ENCODE measurements at places on chromosomes 12 and 14.

GRCh38 chr14:73786636-73787485 lies 64.8 kb upstream of the PTGR2 start:
- peak; percentile 88 for DNase-seq

GRCh38 chr12:71160585-71160984 lies 2.8 kb upstream of the TSPAN8 start:
- no peak for DNase-seq

- no peak for DNase-seq
Measured at GRCh38 chr12:116288735-116289134, 11.2 kb upstream of the MED13L start.

GRCh38 chr14:51614707-51615106 lies 37.0 kb upstream of the FRMD6 start:
- DNase-seq: no peak

GRCh38 chr12:22951206-22951605 lies 326.2 kb downstream of the ETNK1 start:
- DNase-seq: no peak

- no peak for DNase-seq
Measured at GRCh38 chr14:102903889-102904512, 18.5 kb upstream of the AMN start.

- peak; percentile 74 for DNase-seq
Measured at GRCh38 chr12:44000309-44000952, 164.6 kb downstream of the TMEM117 start.

DNA sequence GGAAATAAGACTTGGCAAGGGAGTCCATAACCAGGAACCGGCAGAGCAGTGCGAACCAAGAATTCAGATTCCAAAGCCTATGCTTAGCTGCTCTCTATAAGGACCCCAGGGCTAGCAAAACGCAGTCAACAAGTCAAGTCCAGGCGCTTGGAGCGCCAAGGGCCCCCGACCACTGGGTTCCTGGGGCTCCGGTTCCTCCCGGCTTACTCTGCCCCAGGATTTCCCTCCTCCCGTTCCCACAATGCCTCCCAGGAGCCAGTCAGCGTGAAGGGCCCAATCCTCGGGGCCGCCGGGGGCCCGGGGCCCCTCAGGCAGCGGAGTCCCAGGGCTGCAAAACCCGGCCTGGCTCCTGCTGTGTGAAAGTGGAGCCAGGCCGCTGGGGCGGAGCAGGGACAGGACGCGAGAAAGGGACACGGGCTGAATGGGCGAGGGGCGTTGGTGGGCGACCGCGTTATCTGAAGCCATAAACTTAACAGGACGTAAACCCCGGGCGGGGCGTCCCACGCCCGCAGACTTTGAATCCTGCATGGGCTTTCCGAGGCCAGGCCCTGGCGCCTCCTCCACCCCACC lies 1.5 kb downstream of the KRT8 start:
- DNase-seq: no peak

DNA sequence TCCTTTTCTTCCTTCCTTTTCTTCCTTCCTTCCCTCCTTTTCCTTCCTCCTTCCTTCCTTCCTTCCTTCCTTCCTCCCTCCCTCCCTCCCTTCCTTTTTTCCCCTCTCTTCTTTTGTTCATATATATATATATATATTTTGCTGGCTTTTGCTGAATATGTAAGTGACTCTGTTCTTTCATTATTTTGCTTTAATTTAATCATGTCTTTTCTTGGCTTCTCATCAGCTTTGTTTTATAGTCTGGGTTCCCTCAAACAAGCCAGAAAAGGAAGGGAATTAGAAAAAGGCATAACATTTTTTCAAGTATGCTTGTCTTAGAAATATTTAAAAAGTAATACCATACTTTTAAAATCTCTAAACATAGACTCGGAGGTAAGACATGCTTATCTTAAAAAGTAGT lies 219.9 kb upstream of the ATXN7L3B start:
- DNase-seq: no peak

- no peak for DNase-seq
Measured at GRCh38 chr12:68175557-68176061, 16.1 kb upstream of the IFNG start.

DNA sequence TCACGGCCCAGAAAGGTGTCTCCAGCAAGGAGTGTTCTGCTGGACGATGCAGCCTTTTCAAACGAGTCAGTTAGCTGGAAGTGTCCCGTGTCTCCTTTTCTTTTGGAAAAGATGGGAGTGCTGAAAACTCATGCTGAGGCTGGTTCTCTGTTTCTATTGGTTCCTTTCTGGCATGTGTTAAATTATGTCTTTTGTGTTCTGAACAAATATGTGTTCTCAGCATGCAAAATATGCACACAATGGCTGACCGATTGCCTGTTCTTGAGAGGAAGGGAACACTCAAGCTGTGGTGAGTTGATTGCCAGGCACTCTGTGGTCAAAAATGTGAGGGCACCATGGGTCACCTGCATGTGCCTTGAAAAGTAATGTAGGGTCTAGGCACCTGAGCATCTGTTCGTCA lies 181.3 kb downstream of the CACNA1C start:
- DNase-seq: no peak

- DNase-seq: no peak
Measured at GRCh38 chr12:57367121-57367520, 63.7 kb downstream of the R3HDM2 start.

GRCh38 chr12:109804820-109805761 lies 28.1 kb downstream of the TRPV4 start:
- peak; percentile 91 for DNase-seq

GRCh38 chr12:126182619-126183236 lies 1117.5 kb downstream of the AACS start:
- no peak for DNase-seq

DNA sequence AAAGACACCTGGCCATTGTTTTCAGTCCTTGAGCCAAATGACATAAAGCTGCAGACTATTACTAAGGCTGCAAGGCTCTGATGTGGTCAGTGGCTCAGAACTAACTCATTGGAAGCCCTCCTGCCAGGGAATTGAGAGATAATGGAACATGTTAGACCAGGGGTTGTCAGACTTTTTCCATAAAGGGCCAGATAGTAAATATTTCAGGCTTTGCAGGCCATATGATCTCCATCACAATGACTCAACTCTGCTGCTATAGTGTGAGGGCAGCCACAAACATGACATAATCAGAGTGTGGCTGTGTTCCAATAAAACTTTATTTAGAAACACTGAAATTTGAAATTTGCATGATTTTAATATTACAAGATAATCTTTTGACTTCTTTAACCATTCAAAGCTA lies 140.3 kb downstream of the TMEM30B start:
- DNase-seq: no peak

DNA sequence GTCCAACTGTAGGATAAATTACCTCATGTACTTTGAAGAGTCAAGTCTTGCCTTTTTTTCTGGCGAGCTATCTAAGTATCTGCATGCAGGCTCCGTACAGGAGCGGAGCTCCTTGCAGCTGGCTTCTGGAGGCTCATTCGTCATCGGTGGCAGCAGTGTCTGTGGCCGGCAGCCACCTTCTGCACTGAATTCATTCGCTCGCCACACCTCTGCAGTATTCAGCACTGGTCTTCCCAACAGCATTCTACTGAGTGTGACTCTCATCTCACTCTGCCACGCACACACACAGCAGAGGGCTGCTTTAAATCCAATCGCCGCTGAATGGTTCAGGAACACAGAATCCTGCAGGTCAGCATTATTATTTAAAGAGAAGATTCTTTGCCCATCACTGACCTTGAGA lies 200.0 kb downstream of the GLT1D1 start:
- no peak for DNase-seq

- DNase-seq: no peak
Measured at GRCh38 chr12:79326663-79327062, 364.1 kb downstream of the PAWR start.

DNA sequence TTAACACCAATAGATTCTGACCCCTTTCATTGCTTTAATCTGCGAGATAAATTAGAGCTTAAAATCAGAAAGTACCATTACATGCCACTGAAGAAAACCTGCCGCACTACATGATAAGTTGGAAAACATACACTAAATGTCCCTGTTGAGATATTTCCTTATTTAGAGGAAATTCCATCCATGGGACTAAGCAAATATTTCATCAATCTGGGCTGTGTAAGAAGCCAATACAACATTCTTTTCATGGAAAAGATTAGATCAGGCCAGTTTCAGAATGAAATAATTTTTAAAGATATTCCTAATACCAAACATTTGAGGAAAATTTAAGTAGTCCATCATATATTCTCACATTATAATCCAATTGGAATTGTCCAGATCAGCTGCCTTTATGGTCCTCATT lies 112.8 kb downstream of the LLPH start:
- no peak for DNase-seq

- no peak for DNase-seq
Measured at GRCh38 chr12:126488806-126489205, 1423.6 kb downstream of the AACS start.

GRCh38 chr14:63438065-63438757 lies 105.0 kb downstream of the PPP2R5E start:
- DNase-seq: peak; percentile 62
